Activated CD4-positive, alpha-beta T cell treated with anti-CD3 and anti-CD28 coated beads, Interleukin-2, amount 10 ng/mL, durations not matched to agents 7 days and 5 days (primary cell): ENCODE measurements at places on chromosomes 7 and 10. TPM values are rescaled to one million over a fixed set of nuclear protein-coding genes. Genes with fewer than 3 reads are reported as not detected.

GPR15LG gene
- not detected for total RNA-seq

PDZD7 gene
- total RNA-seq: 0.65 TPM

FAM149B1 gene
- total RNA-seq: 15.2 TPM

CNTNAP2 gene
- total RNA-seq: not detected

OPN4 gene
- total RNA-seq: not detected

HGF gene
- total RNA-seq: not detected

PAPSS2 gene
- total RNA-seq: not detected

CALHM1 gene
- 0.12 TPM for total RNA-seq

IFT22 gene
- total RNA-seq: 11.3 TPM

STYXL1 gene
- 39.1 TPM for total RNA-seq

DNAJC12 gene
- 1.9 TPM for total RNA-seq

FAM25A gene
- not detected for total RNA-seq

ENTPD1 gene
- 0.27 TPM for total RNA-seq

HOXA9 gene
- total RNA-seq: not detected

XRCC2 gene
- total RNA-seq: 14.6 TPM

CPXM2 gene
- not detected for total RNA-seq

UFSP1 gene
- total RNA-seq: 2.3 TPM

FAM13C gene
- not detected for total RNA-seq

SGCE gene
- total RNA-seq: not detected

PLA2G12B gene
- not detected for total RNA-seq

SMURF1 gene
- 14.2 TPM for total RNA-seq

OPN1SW gene
- not detected for total RNA-seq

ABCB4 gene
- not detected for total RNA-seq

SLC26A3 gene
- not detected for total RNA-seq

HBP1 gene
- total RNA-seq: 34.4 TPM

EBF3 gene
- not detected for total RNA-seq

ZNF273 gene
- 11.7 TPM for total RNA-seq

RNF32 gene
- 2.2 TPM for total RNA-seq

ARHGAP22 gene
- total RNA-seq: not detected

AKR1C8 gene
- 0.27 TPM for total RNA-seq

UPK3BL1 gene
- total RNA-seq: 9.4 TPM

TEX36 gene
- total RNA-seq: not detected

EPHB4 gene
- total RNA-seq: 1.6 TPM

ARHGAP21 gene
- total RNA-seq: 27.4 TPM

VSTM4 gene
- 0.12 TPM for total RNA-seq

MKX gene
- 0.04 TPM for total RNA-seq

TAS2R3 gene
- total RNA-seq: 1.4 TPM

ICA1 gene
- 1.5 TPM for total RNA-seq

SPOCK2 gene
- total RNA-seq: 423 TPM

ZCWPW1 gene
- total RNA-seq: 2.7 TPM

CTAGE6 gene
- 0.42 TPM for total RNA-seq

FBXL15 gene
- 11.2 TPM for total RNA-seq

TSPAN12 gene
- not detected for total RNA-seq

SPDYE3 gene
- total RNA-seq: not detected

CH25H gene
- total RNA-seq: not detected

FRG2B gene
- total RNA-seq: not detected

MMRN2 gene
- total RNA-seq: not detected

COL13A1 gene
- total RNA-seq: not detected

FRAT2 gene
- total RNA-seq: 10.7 TPM

GIMAP4 gene
- total RNA-seq: 311 TPM

EPO gene
- total RNA-seq: not detected

JAKMIP3 gene
- 0.07 TPM for total RNA-seq

WIPF3 gene
- total RNA-seq: not detected

NKX1-2 gene
- not detected for total RNA-seq

CRHR2 gene
- total RNA-seq: not detected

LFNG gene
- 93.3 TPM for total RNA-seq

VAX1 gene
- not detected for total RNA-seq

NXPH1 gene
- not detected for total RNA-seq

TPST1 gene
- 0.79 TPM for total RNA-seq
